NCI-H1930 (cell line): ENCODE measurements at places on chromosomes 13 and 19.

DNA sequence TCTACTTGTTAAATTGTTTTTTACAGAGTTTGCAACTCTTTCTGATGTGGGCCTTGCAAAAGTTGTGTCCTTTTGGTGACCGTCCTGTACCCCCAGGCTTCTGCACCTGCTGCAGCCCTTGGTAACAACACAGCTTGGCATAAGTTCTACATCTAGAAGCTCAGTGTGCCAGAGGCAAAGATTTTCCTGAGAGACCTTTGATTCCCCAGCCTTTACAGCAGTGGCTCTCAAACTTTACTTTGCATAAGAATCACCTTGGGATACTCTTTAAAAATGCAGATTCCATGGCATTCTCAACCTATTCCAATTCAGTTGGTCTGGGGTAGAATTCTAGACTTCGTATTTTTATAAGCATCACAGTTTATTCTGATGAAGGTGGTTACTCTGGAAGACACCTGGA is 260.9 kb downstream of the DCT start:
- no peak for DNase-seq

DNA sequence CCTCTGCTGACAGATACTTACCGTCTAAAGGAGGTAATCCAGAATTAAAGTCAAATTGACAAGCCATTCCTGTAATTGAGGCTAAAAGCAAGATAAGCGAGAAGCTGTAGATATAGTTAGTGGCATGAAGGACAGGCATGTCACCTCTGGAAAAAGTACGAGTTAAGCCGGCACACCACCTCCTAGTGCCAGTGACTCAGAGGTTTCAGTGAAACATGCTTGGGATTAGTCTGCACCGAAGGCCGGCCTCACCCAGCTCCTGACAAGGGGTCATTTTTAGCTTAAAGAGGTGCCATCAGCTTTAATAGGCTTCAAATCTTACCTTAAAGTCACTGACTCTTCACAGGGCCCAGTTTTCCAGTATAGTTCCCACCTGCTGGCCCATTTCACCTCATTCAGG is 838.0 kb downstream of the UQCRFS1 start:
- DNase-seq = no peak

DNA sequence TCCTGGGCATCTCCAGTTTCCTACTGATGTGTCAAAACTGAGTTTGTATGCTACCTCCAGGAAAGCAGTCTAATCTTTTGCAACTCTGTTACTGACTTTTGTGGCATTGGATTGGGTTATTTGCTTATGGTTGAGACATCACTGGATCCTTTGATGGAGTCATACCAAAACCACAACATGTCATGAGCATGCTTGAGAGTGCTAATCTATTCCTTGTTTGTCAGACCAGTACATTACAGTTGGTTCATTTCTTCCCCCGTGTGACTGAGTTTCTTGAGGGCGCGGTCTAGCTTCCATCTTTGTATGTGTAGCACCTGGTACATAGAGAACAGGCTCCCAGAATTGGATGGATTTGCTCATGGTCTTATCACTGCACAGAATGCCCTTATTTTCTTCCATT is 43.2 kb downstream of the SUGT1 start:
- no peak for DNase-seq

- no peak for DNase-seq
These were observed 6.6 kb downstream of the RCBTB2 start for GRCh38 chr13:48526286-48526685.

GRCh38 chr19:16572332-16573211 is at the start of gene SLC35E1:
Gene SLC35E1 (minus strand): TSS chr19:16572415. CDS start chr19:16572364, 51 bp downstream.
- DNase-seq = peak; percentile 86

DNA sequence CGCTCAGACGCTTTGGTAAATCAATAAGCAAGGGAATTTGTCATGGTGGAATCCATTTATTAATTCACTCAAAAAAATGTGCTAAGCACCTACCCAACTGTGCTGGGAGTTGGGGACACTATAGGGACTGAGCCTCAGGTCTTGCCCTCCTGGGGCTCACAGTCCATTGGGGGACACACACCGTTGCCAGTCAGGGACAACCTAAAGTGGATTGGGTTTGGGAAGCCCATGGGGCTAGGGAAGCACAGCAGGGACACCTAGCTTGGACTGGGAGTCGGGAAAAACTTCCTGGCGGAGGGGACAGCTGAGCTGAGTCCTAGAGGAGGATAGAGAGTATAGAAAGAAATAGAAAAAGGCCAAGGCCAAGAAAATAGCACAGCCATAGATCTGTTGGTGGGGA is 8.5 kb downstream of the FOSB start:
- no peak for DNase-seq

DNA sequence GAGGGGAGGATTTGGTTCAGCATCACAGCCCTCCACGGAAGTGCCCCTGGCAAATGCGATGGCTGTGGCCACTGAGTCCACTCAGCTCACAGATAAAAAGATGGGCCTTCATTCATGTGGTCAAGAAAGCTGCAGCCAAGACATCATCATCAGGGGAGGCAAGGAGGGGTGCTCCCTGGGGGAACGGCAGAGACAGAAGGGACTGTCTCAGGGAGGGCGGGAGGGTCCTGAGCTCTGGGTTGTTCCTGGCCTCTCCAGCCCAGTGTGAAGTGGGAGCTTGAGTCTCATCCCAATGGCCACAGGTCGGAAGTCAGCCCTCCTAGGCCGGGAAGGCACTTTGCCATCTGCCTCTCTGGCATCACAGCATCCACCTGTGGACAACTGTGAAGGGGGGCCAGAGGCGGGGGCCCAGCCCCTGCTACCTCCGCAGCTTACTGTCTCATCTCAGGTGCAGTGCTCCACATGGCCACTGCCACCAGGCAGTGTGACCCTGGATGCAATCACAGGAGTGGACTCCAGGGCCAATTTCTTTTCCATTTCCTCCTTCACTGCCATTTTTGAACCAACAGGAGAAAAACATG is 137.8 kb upstream of the SOX1 start:
- DNase-seq = no peak

GRCh38 chr19:3725640-3726310 is 17.6 kb downstream of the TJP3 start:
- DNase-seq = no peak

GRCh38 chr13:46631179-46631542 is 78.2 kb downstream of the LRCH1 start:
- DNase-seq = no peak

DNA sequence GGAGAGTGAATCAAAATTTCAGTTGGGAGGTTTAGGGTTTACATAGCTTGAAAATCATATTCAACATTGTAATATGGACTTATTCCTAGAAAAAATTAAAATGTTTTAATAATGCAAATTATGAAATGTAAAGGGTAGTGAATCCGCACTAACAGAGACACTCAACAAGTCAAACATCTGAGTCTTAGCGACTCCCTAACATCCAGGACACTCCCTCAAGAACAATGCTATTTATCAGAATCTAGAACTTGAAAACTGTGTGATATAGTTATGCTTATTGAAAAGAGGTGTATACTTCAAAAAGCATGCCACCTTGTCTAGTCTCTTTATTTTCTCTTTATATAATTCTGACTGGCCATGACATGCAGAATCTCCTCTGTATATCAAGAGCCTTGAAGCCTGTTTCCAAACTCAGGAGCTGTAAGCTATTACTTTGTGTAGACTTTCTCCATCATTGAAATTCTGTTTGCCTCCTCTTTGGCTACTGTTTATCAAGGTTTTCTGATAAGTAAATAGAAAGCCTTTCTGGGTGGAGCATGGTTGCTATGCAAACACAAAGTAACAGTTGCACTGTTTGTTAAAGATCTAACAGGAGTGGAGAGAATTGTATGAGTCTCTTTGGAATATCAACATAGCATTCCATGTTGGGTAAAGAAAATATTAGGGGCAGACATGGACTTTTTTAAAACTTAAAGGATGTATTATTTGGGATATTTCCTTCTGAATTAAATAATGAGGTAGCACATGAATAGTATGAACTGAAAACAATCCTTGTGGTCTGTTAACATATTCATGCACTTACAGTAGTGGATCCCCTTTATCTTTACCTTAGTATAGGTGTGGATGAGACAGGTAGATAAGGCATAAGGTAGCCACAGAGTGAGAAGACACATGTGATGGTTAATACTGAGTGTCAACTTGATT is 56.4 kb upstream of the MBNL2 start:
- DNase-seq = no peak

- no peak for DNase-seq
These were observed 6.8 kb downstream of the CSNK1G2 start for GRCh38 chr19:1947651-1948209.

GRCh38 chr13:106589716-106590115 is 21.8 kb upstream of the ARGLU1 start:
- no peak for DNase-seq

DNA sequence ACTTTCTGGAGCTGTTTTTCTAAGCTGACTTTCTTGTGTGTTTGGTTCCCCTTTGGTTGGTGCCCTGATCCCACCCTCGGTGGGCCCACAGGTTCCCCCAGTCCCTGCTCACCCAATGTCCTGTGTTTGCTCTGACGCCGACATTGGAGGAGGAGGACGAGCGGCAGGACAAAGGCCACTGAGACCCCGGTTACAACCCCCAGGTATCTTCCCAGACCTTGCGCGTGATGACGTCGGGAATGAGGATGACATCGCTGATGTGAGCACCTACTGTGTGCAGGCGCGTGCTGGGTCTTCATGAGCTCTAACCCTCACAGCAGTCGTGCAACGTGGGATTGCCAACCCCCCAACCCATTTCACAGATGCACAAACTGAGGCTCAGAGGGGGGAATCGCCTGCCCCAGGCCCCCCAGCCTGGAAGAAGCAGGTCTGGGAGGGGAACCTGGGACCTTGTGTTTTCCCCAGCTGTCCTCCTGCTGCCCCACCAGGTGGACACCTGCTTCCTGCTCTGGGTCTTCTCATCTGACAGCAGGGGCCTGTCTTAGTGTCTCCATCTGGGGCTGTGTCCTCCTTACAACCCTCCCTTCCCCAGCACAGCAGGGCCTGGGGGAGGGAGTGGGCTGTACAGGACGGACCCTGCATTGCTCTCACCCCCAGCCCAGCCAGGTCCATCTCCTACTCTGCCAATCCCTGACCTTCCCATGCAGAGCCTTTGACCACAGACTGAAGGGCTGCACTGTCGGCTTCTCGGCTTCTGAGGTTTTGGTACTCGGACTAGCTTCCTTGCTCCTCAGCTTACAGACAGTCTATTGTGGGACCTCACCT is 4.7 kb upstream of the LILRA6 start:
- DNase-seq = no peak

- no peak for DNase-seq
These were observed 29.6 kb downstream of the CAPS start for GRCh38 chr19:5943623-5944022.

GRCh38 chr13:112001571-112001970 is 65.4 kb upstream of the SOX1 start:
- DNase-seq = no peak

GRCh38 chr13:30256713-30257467 is 50.5 kb downstream of the KATNAL1 start:
- no peak for DNase-seq

GRCh38 chr19:45455707-45456499 is 11.9 kb upstream of the FOSB start:
- no peak for DNase-seq

GRCh38 chr13:48961379-48961778 is 14.3 kb upstream of the FNDC3A start:
- DNase-seq = no peak

DNA sequence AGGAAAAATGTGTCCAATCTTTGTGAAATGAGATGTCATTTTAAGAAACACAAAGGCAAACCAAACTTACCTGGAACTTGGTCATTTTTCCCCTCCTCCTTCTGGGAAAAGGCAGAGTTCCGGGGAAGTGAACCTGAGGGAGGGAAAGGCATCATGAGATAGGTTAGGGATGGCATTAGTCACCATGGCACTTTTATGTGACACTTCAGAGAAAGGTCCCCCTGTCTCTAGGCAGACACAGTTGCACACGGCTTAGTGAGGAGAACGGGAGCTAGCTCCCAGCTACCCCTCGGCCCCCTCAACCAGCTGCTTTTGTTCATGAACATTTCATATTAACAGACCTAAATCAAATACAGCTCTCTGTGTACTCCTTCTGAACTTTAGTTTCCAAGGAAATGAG is 1.5 kb downstream of the ZNF235 start:
- DNase-seq = no peak

GRCh38 chr13:106568299-106569003 is 514 bp upstream of the ARGLU1 start:
- DNase-seq = no peak

DNA sequence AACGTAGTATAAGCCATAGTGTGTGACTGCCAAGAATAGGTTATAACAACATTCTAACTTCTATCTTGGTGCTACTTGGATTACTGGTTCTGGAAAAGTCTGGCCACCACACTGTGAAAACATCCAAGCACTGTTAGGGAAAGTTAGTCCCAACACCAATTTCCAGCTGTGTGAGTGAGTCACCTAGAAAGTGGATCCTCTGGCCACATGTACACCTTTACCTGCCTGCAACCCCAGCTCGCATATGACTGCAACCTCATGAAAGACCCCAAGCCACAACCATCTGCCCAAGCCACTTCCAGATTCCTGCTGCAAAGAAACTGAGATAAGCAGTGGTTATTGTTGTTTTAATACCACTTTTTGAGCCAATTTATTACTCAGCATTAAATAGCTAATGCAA is 404.5 kb downstream of the KCTD12 start:
- DNase-seq = no peak

- DNase-seq = no peak
These were observed 978.3 kb downstream of the UQCRFS1 start for GRCh38 chr19:28234637-28235036.

GRCh38 chr13:109297628-109298027 is 488.8 kb downstream of the IRS2 start:
- DNase-seq = no peak

DNA sequence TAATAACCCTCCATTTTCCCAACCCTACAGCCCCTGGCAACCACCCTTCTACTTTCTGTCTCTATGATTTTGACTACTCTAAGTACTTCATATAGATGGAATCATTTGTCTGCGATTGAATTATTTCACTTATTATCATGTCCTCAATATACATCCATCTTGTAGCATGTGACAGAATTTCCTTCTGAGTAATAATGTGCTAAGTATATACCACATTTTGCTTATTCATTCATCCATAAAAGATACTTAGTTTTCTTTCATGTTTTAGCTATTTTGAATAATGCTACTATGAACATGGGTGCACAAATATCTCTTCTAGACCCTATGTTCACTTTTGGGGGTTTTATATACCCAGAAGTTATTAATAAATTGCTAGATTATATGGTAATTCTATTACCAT is 17.4 kb upstream of the NDFIP2 start:
- no peak for DNase-seq

DNA sequence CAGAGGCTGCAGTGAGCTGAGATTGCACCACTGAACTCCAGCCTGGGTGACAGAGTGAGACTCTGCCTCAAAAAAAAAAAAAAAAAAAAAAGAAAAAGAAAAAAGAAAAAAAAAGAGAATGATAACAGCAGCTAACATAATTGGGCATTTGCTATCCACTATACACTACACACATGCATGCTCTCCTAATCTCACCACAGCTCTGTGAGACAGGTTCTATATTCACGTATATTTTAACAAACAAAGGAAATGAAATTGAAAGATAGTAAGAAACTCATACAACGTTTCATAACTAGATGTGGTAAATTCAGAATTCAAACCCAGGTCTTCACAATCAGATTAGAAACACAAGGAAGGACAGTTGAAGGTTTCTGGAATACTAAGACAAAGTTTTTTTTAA is 265.7 kb downstream of the DIAPH3 start:
- DNase-seq = no peak

- DNase-seq = no peak
These were observed 1375.7 kb downstream of the PCDH9 start for GRCh38 chr13:65854431-65854830.
